A673 (cell line): ENCODE measurements at places on chromosomes 2 and 18.

DNA sequence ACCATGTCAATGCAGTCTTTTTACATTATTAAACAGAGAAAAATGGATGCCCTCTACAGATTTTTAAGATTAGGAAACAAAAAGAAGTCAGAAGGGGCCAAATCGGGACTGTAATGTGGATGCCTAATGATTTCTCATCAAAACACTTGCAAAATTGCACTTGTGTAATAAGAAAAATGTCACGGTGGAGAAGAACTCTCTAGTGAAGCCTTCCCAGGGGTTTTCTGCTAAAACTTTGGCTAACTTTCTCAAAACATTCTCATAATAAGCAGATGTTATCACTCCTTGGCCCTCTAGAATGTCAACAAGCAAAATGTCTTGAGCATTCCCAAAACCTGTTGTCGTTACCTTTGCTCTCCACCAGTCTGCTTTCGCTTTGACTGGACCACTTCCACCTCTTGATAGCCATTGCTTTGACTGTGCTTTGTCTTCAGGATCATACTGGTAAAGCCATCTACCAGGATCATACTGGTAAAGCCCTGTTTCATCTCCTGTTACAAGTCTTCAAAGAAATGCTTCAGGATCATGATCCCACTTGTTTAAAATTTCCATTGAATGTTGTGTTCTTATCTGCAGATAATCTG lies 226.8 kb downstream of the TNS1 start:
- DNase-seq: no peak

GRCh38 chr2:96617012-96617411 lies 21.1 kb downstream of the KANSL3 start:
- no peak for DNase-seq

DNA sequence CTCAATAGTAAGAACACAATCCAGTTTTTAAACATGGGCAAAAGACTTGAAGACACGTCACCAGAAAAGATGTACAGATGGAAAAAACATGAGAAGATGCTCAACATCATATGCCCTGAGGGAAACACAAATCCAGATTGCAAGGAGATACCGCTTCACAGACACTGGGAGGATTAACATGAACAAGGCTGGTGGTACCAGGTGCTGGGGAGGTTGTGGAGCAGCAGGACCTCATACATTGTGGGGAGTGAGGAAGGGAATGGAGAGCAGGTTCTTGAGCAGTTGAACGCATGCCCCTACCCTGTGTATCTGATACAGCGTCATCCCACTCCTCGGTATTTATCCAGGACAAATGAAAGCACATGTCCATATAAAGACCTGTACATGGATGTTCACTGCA lies 72.1 kb downstream of the ARHGEF4 start:
- DNase-seq: no peak

GRCh38 chr2:200455958-200456421 lies 53.9 kb downstream of the KCTD18 start:
- DNase-seq: peak; percentile 89

GRCh38 chr2:62178741-62179271 lies 17.1 kb upstream of the B3GNT2 start:
- no peak for DNase-seq

GRCh38 chr2:134295441-134295840 lies 41.6 kb downstream of the MGAT5 start:
- DNase-seq: no peak

- no peak for DNase-seq
Observed at GRCh38 chr18:57782049-57782448, 21.1 kb downstream of the ATP8B1 start.

GRCh38 chr18:45357686-45358470 lies 257.4 kb upstream of the SLC14A2 start:
- no peak for DNase-seq
